COR-L47 (cell line): ENCODE measurements at places on chromosomes 7 and 10.

DNA sequence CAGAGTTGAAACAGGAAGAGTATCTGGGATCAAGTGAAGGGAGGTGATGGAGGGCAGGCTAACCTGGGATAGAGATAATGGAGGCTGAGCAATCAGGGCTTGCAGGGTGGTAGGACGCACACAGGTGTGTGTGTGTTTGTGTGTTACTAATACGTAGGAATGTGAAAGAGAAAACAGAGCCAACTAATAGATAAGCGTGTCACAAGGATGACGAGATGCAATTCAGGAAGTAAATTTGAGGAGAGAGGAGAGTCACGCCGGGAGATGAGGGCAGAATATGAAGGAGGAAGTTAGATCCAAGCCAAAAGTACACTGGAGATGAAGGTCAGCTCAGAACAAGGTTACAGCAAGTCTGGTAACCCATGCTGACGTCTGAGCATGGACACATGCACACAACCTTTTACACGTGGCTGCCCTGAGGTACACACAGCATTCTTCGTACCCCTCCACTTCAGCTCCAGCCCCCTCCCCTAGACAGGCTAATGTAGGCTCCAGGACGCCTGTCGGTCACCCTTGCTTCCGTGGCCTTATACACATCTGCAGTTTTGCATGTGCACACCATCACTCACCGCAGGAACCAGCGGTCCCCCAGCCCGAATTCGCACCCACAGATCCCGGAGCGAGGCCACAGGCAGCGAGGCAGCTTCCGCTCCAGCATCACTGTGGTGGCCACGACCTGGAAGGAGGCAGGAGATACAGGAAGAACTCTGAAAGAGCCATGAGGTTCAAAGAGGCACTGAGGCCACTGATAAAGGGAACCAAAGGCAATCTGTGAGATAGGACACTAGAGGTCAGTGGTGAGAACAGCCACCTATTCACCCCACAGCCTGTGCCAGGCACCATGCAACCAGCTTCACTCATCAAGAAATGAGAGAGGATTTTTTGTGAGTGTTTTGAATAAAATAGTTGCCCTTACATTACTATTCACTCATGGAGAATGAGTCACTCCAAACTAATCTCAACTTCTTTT lies 23.7 kb upstream of the TRPV6 start:
- no peak for DNase-seq

- DNase-seq: no peak
Measured at GRCh38 chr7:37322831-37323230, 125.8 kb downstream of the ELMO1 start.

DNA sequence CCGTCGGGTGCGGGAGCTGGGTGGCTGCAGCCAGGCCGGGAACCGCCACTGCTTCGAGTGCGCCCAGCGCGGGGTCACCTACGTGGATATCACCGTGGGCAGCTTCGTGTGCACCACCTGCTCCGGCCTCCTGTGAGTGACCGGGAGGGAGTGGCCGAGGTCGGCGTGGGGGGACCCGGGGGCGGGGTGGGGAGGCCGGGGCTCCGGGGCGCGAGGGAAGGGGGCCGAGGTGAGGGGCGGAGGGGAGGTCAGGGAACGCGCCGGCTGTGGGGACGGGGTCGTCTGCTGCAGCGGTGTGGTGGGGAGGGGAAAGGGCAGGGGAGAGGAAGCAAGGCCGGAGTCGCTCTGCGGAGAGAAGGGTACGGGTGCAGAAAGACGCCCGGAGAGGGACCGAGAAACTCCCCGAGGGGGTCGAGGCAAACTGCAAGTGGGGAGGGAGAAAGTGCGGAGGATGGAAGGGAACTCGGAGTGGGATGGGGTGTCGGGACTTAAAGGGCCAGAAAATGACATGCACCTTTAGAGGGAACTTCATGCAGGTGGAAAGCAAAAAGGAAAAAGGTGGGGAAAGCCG lies 518 bp downstream of the AGFG2 start:
- peak; percentile 24 for DNase-seq

- no peak for DNase-seq
Measured at GRCh38 chr10:65910209-65910608, 1015.6 kb upstream of the LRRTM3 start.

DNA sequence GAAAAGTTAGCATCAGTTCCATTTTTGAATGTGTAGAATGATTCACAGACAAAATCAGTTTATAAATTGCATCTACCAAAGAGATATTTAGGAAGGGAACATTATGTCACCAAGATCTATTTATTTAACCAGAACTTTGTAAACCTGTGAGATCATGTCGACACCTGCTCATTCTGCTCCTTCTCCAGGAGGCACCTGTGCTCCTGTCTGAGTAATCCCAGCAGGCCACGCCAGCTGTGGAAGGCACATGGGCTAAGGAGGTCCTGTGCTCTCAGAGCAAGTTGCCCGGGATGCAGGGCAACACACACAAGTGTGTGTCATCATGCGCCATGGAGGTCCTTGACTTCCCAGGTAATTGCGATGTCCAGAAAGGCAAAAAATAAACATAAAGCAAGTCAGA lies 45.5 kb upstream of the ADARB2 start:
- DNase-seq: no peak

- no peak for DNase-seq
Measured at GRCh38 chr10:132933308-132934042, 8.9 kb downstream of the CFAP46 start.

DNA sequence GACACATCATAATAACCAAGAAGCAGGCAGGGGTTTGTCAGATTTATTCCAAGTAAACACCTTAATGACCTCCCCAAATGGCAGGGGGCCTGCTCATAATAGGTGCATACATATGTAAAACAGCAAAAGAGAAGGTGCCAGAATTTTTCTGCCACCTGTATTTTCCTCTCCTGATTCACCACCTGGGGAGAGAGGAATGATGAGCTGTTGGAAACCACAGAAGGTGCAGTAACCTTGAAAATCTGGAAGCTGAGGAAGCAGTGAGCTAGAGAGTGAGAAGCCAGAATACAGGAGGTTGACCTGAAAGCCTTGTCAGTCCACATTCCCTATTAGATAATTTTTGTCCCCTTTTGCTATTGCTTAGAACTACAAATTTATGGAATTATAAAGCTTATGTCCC lies 46.2 kb upstream of the PDE1C start:
- DNase-seq: peak; percentile 37

- peak; percentile 69 for DNase-seq
Measured at GRCh38 chr7:55484834-55485233, 87.5 kb downstream of the VOPP1 start.

GRCh38 chr7:8303904-8304528 lies 42.0 kb upstream of the ICA1 start:
- DNase-seq: no peak

GRCh38 chr10:3720228-3721019 lies 64.6 kb downstream of the KLF6 start:
- DNase-seq: no peak

- DNase-seq: no peak
Measured at GRCh38 chr7:93382362-93382761, 150.2 kb downstream of the VPS50 start.

DNA sequence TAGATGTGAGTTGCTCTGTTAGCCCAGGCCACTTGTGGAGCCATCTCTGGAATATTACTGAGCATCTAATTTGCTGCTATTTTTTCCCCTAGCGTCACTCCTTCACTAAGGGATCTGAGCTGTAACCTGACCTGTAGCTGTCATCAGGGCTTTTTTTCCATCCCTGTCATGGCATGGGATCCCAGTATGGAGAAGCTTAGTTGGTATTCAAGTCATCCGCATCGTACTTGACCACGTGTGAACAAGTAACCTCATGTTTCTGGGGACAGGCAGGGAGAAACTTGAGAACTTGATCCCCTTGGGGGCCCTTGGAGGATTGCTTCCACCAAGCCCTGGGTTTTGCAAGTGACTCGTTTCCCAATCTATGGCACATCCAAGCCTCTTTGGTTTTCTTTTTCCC lies 474.4 kb upstream of the GALNT17 start:
- no peak for DNase-seq

GRCh38 chr7:16587790-16588189 lies 57.8 kb downstream of the ANKMY2 start:
- no peak for DNase-seq

- no peak for DNase-seq
Measured at GRCh38 chr7:33601101-33601500, 304.2 kb upstream of the BMPER start.

DNA sequence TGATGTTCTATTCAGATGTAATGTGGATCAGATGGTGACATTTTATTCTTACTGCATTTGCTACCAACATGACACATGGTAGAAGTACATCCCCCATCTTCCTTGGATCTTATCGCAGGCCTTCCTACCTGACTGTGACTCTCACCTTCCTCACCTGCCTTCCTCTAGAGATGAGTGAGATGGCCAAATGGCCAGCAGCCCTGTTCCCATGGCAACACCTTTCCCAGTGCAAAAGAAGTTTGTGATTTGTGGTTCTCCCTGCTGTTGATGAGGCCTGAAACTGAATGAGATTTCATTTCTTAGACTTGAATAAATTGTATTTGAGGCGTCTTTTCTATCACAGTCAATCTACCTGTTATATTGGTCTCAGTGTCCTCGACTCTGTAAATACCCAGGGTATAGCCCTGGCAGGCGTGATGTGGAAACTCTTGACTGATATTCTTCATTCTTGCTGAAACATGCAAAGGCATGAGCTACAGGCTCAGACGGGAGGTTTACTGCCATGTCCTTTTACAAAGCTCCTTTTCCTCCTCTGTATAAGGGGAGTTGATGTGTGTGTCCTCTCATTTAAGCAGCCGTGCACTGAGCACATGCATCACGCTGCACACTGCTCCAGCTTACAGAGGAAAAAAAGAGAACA lies 440.7 kb upstream of the AKR1E2 start:
- no peak for DNase-seq

DNA sequence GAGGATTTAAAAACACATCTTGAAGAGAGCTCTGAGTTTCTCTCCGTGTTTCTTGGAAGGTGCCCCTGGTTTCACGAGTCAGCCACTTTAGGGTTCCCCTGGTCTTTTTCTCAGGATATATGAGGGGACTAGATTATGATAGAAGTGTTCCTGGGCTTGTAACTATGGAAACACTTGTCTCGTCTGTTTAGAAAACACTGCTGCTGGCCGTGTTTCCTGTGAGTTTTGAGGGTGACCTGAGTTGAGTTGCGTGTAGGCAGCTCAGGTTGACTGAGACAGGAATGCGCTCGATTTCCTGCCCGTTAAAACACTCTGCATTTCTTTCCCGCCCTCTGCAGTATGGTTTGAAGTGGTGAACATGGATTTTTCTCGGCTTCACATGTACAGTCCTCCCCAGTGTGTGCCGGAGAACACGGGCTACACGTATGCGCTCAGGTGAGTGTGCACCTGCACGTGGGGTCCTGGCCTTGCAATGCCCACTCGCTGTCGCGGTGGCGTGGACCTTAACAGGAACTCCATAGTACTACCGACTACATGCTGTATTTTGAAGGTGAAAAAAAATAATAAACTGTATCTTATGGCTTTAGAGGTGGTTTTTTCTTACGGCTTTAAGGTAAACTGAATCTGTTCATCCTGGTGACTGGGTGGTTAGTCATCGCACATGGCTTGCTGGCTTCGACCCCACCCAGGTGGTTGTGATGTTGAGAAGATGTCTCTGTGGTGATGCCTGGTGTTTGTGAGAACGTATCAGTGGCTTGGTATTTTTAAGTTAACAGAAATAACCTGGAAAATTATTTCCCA lies at the start of gene SUN1:
Gene SUN1, plus strand, starts transcription at position 310 of the 801 bp plus-strand sequence. Its CDS starts 49 bp downstream, at position 359.
- DNase-seq: no peak

DNA sequence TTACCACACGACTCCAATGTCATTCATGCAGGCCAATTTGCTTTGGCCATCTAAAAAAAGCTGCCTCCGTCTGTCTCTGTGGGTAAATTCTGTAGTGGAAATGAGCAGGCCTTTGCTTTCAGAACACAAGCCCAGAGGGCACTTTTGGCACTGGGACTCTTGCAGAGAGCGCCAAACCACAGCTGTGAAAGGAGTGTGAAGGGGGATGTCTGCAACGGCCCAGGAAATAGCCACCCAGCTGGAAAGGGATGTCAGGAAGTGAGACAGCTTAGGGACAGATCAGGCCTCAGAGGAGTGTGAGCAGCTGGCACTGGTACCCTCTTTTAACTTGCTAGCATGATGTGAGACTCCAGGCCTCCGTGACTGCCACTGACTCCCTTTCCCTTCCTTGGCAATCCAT lies 152.4 kb downstream of the DKK1 start:
- DNase-seq: no peak

DNA sequence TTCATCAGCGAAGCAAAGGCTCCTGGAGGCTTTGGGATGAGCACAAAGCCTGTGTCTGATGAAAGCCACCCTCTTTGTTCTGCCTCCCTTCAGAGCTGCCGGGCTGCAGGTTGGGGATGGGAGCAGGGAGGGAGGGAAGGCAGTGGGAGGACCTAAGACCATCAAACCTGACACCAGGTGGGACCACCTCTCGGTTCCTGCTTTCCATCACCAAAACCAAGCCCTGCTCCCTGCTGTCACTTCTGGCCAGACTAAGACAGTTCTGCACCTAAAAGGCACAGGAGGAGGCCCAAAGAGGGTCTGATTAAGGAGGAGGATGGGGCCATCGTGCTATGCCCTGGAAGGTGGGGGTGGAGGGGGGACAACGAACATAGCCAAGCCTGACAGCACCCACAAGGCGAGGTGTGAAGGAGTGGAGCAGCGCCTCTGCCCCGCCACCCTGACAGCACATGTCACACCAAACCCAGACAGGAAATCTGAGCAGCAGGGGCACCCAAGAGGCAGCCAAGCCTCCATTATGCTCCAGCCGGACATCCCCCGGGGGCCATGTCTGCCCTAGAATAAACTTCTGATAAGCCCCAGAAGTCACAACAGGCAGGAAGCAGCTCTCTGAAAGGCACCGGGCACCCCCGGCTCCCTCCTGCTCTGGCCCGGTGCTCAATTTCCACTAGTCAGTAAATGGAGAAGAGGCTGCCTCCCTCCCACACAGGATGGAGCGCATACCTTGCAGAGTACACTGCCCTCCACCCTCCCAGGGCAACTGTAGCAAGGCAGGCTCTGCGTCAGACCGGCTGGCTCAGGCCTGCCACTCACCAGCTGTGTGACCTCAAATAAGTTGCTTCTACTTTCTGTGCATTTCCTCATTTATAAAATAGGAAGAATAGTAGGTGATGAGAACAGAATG lies 48.9 kb downstream of the DLG5 start:
- peak; percentile 52 for DNase-seq

- DNase-seq: no peak
Measured at GRCh38 chr10:126104767-126105166, 208.4 kb downstream of the FANK1 start.

GRCh38 chr7:72403458-72404076 lies 8.6 kb downstream of the CALN1 start:
- DNase-seq: no peak

- no peak for DNase-seq
Measured at GRCh38 chr7:96921771-96922170, 83.6 kb upstream of the DLX6 start.

- DNase-seq: no peak
Measured at GRCh38 chr7:2953588-2954407, 89.9 kb downstream of the CARD11 start.

DNA sequence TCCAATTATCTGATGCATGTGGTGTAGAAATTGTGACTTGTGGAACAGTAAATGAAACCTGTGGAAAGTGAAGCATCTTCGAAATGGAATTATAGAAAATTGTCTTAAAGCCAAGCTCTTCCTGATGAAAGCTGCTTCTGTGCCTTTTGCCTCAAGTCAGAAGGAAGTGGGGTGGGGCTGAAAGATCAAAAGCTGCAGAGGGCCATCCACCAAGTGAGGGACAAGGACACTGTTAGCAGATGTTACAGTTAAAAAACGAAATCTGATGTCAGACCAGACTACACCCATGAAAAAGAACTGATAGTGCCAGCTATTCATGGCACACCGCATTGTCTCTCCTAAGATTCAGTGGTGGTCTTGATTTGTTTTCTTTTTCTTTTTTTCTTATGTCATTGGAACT lies 23.8 kb upstream of the WASL start:
- no peak for DNase-seq

- DNase-seq: no peak
Measured at GRCh38 chr7:113122744-113123143, 4.4 kb upstream of the SMIM30 start.
